Activated T-helper 1 cell treated with anti-CD3 and anti-CD28 coated beads, Interleukin-12 subunit alpha, Interleukin-12 subunit beta, Interleukin-2, Interleukin-4 antibody, amounts not matched to agents 30 ng/mL and 10 ng/mL and 1 ng/mL, durations not matched to agents 14 hours and 24 hours and 36 hours (primary cell): ENCODE measurements at places on chromosomes 12 and 14.

GRCh38 chr12:45349916-45350315, 134.0 kb downstream of the ANO6 start:
- no peaks in the 10 kb centered on the region for H3K27me3 ChIP-seq
- H3K36me3 ChIP-seq: peaks cover 42% of the 10 kb centered on the region
- H3K27ac ChIP-seq: no peak overlapping the region
- no peak for DNase-seq
- H3K4me1 ChIP-seq: peaks cover 13% of the 10 kb centered on the region

DNA sequence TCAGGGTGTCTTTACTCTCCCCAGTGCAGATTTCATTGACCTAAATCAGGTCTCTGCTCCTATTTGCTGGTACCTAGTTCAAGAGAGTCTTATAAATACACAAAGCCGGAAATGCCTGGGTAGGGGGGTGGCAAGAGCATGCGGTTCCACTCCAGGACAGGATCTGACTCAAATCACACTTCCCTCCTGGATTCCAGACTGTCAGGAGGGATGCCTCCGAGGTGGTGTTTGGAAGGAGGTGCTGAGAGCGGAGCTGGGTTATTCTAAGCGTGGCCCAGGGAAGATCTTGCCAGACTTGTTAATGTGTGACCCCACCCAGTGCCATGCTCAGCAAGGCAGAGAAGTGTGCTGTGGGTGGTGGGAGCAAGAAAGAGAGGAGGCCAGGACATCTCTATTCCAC, 49.8 kb downstream of the B4GALNT3 start:
- H3K4me3 ChIP-seq: no peak overlapping the region
- peaks cover 10% of the 10 kb centered on the region for H3K27me3 ChIP-seq
- H3K4me1 ChIP-seq: no peaks in the 10 kb centered on the region
- H3K36me3 ChIP-seq: no peaks in the 10 kb centered on the region
- DNase-seq: no peak

GRCh38 chr12:94516985-94517384, 57.3 kb upstream of the CEP83 start:
- no peaks in the 10 kb centered on the region for H3K4me1 ChIP-seq
- no peak for DNase-seq
- no peak overlapping the region for H3K4me3 ChIP-seq
- peaks cover 5% of the 10 kb centered on the region for H3K27me3 ChIP-seq

- H3K36me3 ChIP-seq: no peaks in the 10 kb centered on the region
- no peaks in the 10 kb centered on the region for H3K4me1 ChIP-seq
- no peaks in the 10 kb centered on the region for H3K27me3 ChIP-seq
- no peak overlapping the region for H3K4me3 ChIP-seq
- DNase-seq: no peak
- no peak overlapping the region for H3K27ac ChIP-seq
Observed at GRCh38 chr12:39905152-39905551, 200.7 kb downstream of the SLC2A13 start.
